ENCODE measurements at places on chromosomes 13 and 19. TPM values are rescaled to one million over a fixed set of nuclear protein-coding genes. Genes with fewer than 3 reads are reported as not detected.

Gene RXFP2
- total RNA-seq: not detected

Gene ZNF729
- not detected for total RNA-seq

Gene ZNF471
- 0.23 TPM for total RNA-seq

Gene RGS9BP
- 0.11 TPM for total RNA-seq

Gene KIR3DL2
- 1.1 TPM for total RNA-seq

Gene GFY
- not detected for total RNA-seq

Gene PEX11G
- total RNA-seq: 1.1 TPM

Gene ZNF837
- 1.2 TPM for total RNA-seq

Gene ZNF224
- total RNA-seq: 9.4 TPM

Gene LGALS4
- total RNA-seq: 2.2 TPM

Gene NAPA
- total RNA-seq: 106 TPM

Gene NLRP9
- not detected for total RNA-seq

Gene CYP4F22
- 0.57 TPM for total RNA-seq

Gene IGLON5
- 0.08 TPM for total RNA-seq

Gene ADGRE3
- total RNA-seq: not detected

Gene KLHL1
- not detected for total RNA-seq

Gene PTBP1
- 1,170 TPM for total RNA-seq

Gene WASF3
- 0.26 TPM for total RNA-seq

Gene ZNF585A
- total RNA-seq: 12.1 TPM

Gene ZNF813
- 4.6 TPM for total RNA-seq

Gene ZSCAN1
- not detected for total RNA-seq

Gene PCDH17
- total RNA-seq: 0.05 TPM

Gene FGF22
- not detected for total RNA-seq

Gene WDR83
- 29.6 TPM for total RNA-seq
